ENCODE measurements at places on chromosomes 2 and 18.

- no peak for DNase-seq
Measured at GRCh38 chr2:182415771-182416170, 11.1 kb downstream of the PDE1A start.

DNA sequence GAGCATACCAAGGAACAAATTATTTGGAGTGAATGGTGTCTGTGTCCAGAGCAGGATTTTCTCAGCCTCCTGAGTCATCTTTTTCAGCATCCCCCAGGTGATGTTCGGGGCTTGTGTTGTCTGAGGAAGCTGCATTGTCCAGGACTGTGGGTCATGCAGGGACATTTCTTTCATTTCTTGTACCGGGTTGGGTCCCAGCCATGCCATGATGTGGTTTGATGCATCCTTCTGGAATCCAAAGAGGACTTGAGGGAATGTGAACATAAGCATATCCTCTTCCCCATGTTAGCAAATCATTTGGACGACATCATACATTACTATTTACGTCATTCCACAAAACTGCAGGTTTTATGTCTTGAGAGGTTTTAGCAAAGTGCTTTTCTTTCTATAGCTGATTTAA is 797.8 kb downstream of the CCDC85A start:
- no peak for DNase-seq

- no peak for DNase-seq
Measured at GRCh38 chr18:54528942-54529376, 62.1 kb upstream of the DYNAP start.

- DNase-seq = no peak
Measured at GRCh38 chr18:48902856-48903601, 47.7 kb downstream of the SMAD7 start.

DNA sequence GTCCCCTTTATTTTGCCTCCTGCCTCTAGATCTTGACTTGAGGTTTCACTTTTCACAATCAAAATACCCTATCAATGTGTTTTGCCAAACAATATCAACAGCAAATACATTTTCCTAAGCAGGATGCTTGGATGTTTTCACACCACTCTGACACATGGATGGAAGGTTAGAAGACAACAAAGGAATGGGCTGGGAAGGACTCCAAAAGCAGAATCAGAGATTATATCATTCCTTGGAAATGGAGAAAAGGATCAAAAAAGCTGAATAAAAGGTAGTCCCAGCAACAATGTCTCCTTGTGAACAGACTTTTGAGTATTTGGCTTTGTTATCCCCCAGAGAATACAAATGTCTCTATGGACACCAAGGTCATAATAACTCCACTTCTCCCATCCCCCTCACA is 170.8 kb downstream of the ETAA1 start:
- no peak for DNase-seq

DNA sequence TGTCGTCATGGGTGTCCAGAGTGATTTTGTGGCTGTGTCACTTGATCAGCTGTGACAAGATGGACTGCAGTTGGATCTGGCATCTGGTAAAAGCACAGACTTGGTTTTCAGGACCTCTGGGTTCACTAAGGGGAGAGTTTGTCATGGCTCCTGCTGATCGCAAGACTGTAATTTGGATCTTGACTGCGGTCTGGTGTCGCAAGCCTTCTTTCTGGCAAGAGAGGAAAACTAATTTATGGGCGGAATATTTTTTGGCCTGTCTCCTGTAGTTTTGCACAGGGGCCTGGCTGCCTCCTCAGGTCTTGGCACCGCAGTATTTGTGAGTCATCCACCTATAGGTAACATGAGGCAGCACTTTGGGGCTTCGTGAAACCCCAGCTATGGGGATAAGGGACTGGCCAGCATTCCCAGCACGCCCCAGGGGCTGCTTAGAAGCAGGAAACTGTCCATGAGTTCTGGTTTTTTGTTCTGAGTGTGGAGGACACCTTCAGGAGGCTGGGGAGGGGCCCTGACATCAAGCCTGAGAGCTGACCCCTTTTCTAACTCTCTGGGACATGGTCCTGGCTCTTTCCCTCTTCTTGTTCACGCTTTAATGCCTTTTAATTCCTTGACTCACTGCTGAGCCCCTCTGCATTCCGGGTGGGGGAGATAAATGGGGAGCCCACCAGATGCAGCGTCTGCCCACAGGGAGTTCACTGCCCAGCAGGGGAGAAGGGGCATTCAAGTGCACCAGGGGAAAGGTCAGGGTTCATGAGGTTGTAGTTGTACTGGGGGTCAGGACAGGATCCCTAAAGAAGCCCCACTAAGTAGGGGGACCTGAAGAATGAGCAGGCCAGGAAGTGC is 12.2 kb downstream of the SH3BP4 start:
- DNase-seq = no peak

GRCh38 chr2:200467806-200468681 is 41.8 kb downstream of the KCTD18 start:
- no peak for DNase-seq

DNA sequence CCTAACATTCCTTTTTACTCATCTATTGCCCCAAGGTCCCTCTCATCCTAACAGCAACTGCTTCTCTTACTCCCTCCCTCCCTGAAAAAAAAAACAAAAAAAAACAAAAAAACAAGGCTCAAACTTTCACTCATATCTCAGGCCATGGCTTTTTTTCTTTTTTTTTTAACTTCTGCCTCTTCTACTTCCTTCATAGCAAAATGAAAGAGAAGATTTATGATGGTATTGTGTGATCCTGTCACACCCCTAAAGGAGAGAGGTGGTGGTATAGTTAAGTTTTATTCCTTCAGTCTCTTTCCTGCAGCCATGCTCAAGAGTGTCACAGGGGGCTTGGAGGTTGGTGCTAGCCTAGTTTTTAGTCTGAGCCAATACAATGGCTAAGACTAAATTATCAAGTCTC is 21.5 kb upstream of the EPC2 start:
- no peak for DNase-seq

DNA sequence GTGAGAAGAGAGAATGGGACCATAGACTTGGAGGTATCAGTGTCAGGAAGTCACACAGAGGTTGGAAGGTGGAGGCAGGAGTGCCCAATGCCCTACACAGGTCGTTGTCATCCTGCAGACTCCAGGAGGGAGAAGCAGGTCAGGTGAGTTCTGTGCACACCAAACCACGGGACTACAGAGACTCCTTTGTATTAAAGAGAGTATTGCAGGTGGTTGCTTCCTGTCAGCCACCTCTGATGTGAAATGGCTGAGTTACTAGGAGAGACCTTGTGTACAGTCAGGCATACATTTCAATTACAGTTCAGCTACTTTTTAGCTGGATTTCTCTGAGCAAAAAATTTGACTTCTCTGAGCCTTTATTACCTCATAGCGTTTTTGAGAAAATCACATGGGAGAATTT is 51.6 kb downstream of the SPP2 start:
- no peak for DNase-seq

DNA sequence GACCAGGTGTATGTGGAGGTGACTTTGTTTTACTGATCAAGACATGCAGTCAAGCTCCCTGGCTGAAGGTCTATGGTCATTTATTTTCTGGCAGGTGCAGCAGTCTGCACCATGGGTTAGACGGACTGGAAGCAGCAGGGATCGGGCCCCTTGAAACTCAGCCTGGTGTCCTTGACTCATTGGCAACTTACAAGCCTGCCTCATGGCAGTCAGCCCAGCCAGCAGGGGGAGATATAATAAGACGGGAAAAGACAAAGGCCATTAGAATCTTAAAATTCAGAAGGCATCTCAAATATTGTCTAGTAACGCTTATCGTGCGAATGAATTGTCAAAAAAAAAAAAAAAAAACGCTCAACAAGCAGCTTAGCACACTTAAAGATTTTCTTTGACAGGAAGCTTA is 308.2 kb downstream of the EN1 start:
- DNase-seq = no peak

DNA sequence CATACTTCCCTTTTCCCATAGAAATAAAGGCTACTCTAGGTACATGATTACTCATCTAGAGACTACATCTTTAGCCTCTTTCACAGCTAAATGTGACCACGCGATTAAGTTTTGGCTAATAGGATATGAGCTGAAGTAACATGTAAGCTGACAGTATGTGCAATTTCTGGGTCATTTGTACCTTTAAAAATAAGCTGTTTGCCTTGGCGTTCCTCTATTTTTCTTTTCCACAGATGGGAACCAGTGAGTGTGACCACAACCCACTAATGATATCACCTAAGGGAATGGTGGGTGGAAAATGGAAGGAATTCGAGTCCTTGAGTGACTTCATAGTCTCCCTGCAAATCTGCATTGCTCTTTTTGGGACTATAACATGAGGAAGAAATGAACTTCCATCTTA is 11.7 kb upstream of the NABP1 start:
- DNase-seq = no peak

GRCh38 chr18:10135302-10135926 is 221.6 kb downstream of the VAPA start:
- no peak for DNase-seq

DNA sequence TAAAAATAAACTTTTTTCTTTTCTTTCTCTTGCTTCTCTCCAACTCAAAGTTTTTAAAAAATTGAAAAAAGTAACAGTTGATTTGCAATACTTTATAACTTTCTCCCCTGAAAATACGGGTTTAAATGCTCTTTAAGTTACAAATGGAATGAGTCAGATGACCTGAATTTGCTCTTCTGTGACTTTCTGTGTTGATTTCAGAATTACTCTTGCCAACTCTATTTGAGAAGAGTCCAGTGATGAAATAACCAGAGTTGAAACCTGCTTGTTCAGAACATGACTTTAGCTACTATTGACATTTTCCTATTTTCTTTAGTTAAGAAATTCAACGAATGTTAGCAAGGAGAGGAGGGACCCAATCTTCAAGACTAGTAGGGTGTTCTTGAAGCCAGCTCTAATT is 146.1 kb upstream of the ZSWIM2 start:
- DNase-seq = no peak

GRCh38 chr2:215415218-215415617 is 20.6 kb downstream of the FN1 start:
- DNase-seq = no peak

GRCh38 chr2:48114256-48114655 is 208.0 kb upstream of the FBXO11 start:
- no peak for DNase-seq

- DNase-seq = no peak
Measured at GRCh38 chr2:20578895-20579825, 71.7 kb downstream of the HS1BP3 start.

DNA sequence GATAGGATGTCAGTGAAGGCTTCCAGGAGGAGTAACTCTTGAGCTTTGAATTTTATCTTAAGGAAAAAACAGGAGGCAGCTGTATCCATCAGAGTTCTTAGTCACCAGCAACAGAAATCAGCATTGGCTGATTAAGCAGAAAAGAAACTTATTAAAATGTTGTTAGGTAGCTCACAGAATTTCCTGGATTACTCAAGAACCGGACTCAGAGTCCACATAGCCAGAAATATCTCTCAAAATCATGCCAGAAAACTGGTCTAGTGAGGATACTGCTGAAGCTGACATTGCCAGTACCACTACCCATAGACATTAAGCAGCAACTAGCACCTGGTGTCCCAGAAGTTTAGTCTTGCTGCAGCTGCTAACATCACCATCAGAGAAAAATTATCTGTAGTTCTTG is 10.1 kb upstream of the AFTPH start:
- no peak for DNase-seq

DNA sequence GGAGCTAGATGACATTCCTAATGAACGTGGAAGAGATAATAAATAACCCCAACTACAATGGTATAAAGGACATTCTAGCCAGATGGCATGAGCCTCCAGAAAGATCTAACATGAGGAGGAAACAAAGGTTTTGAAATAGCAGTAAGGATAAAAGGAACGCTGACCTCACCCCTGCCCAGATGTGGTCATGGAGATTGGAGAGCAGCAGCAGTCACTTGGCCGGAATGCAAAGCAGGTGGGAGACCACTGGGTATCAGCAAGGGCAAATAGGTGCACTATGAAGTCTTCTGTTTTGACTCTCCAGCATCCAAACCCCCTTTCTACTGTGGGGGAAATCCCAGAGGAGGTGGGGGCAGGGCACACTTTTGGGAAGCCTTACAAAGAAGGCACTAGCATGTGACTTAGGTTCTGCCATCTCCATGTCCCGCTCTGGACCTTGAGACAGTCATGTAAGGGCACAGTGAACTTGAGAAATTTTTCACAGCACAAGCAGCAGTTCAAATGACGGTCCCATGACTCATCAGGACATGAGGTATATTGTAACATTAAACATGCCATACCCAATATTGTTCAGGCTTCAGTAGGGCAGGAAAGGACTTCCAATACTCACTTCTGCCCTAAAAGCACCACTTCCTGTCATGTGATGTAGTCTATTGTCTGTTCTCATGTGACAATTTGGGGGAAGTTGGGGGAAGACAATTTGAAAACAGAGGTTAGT is 55.2 kb downstream of the METTL4 start:
- no peak for DNase-seq

DNA sequence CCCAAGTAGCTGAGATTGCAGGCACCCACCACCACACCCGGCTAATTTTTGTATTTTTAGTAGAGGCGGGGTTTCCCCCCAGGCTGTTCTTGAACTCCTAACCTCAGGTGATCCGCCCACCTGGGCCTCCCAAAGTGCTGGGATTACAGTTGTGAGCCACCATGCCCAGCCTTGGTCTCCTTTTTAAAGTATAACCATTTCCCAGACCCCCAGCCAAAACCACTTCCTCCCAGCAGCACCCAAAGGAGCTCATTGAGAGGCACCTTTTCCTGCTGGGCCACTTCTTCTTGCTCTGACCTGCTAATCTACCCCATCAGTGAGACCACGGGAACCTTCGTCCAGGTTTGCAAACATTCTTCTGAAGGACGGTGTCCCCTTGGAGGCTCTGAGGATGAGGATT is 69.9 kb downstream of the INPP5D start:
- DNase-seq = no peak

GRCh38 chr2:64268330-64269048 is 124.3 kb upstream of the PELI1 start:
- no peak for DNase-seq

- DNase-seq = no peak
Measured at GRCh38 chr2:174771136-174771535, 6.9 kb upstream of the CHRNA1 start.

DNA sequence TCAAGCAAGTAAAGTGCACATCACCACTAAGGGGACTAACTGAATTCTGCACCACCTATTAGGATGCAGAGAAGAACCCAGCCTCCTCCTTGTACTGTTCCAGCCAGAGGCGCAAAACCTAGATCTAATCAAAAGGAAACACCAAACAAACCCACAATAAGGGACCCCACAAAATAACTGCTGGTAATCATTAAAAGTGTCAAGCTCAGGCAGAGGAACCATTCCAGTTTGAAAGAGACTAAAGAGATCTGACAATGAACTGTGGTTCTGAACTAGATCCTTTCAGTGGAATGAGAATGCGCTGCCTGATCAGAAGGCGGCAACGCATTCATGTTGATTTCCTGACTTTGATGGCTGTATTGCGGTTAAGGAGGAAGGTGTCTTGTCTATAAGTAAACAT is 16.8 kb downstream of the HDLBP start:
- DNase-seq = no peak

- DNase-seq = no peak
Measured at GRCh38 chr2:126975671-126976655, 77.3 kb downstream of the TEX51 start.

GRCh38 chr2:134393075-134393461 is 139.2 kb downstream of the MGAT5 start:
- no peak for DNase-seq

GRCh38 chr2:45987856-45988255 is 309.4 kb upstream of the EPAS1 start:
- no peak for DNase-seq
